ENCODE measurements at places on chromosomes 4 and X.
A peak's percentile ranks its signal among the peaks of the same experiment; 100 is the strongest.

- no peak for DNase-seq
Observed at GRCh38 chrX:100990139-100990538, 20.6 kb downstream of the ARL13A start.

DNA sequence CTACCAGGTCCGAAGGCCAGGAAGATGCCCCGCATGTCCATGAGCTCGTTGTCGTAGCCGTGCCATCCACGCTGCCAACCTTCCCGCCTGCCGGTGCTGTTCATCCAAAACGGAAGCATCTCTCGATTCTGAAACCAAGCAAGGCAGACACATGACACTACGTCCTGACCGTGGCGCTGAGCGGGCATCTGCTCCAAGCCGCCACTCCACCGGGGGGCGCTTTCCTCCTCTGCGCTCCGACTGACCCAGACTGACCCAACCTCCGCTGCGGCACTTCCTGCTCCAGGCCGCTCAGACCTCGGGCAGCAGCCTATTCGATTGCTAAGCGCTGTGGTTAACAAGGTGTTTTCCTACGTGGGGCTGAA is 120.5 kb downstream of the ENPP6 start:
- DNase-seq, result no peak

DNA sequence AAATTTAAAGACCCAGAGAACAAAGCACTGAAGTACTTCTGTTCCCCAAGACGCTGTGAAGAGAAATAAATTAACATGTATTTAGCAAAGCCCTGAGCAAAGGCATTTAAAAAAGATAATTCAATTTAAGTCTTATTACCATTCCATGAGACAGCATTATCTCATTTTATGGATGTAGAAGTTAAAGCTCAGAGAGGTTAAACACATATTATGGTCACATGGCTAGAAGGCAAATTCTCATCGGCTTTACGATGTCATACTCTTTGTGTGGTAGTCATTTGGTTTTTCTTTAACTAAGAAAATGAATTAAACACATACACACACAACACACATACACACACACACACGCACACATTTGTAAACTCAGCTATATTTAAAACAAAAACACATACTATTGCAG is 262.7 kb downstream of the HS3ST1 start:
- no peak for DNase-seq

DNA sequence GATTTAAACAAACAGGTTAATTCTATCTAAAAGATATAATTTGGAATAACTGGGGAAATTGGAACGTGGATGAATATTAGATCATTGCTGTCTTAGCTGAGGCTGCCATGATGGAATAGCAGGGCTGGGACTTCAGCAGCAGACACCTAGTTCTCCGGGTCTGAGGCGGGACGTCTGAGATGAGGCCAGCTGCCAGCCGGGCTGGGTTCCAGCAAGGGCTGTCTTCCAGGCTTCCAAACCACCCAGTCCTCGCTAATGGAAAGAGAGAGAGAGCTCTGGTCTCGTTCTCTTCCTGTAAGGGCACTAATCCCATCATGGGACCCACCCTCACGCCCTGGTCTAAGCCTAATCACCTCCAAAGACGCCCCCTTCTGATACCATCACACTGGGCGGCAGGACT is 85.7 kb downstream of the ADRA2C start:
- DNase-seq, result no peak

GRCh38 chrX:16671005-16671404 is 21.0 kb downstream of the S100G start:
- DNase-seq, result peak; percentile 43

- DNase-seq, result no peak
Observed at GRCh38 chr4:12827966-12828365, 656.2 kb downstream of the RAB28 start.

DNA sequence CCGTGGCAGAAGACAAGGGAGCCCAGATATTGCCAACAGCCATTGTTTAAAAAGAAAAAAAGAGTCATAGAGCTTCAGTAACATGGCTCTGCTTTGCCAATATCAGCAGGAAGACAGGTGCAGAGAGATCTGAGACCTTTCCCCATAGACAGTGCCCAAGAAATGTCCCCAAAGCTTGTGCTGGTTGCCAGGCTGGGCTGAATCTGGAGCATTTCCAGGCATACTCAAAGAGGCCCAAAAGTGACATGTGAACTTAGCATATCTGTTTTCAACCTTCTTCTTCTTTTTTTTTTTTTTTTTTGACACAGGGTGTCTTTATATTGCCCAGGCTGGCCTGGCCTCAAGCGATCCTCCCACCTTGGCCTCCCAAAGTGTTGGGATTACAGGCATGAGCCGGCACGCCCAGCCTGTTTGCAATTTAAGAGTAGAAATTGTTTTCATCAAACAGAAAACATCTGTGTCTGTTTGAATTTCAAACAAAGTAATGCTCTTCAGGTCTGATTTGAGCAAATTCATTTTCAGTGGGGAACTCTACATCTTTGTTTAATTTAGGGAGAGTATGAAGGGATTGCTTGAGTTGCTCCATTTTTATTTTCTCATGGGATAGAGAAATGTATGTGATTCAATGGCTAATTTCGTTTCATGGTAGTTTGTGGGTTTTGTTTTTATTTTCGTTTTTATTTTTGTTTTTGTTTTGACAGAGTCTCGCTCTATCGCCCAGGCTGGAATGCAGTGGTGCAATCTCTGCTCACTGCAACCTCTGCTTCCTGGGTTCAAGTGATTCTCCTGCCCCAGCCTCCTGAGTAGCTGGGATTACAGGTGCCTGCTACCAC is 56.6 kb upstream of the RBM47 start:
- no peak for DNase-seq

DNA sequence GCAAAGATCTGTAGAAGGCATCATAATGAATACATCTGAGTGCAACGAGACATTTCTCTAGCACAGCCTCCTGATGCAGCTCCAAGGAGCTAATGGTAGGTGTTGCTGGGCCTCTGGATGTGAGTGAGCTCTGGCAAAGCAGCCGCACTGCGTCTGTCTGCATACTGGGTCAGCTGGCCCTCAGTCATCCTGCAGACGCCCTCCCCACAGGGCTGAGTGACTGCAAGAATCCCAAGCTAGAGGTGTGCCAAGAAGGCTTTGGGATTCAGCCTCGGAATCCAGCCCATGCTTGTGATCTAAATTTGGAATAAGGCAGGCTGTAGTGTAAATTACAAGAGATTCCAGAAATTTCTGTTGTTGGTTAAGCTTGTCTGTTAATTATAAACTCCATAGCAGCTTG is 18.5 kb downstream of the HERC3 start:
- DNase-seq, result no peak

DNA sequence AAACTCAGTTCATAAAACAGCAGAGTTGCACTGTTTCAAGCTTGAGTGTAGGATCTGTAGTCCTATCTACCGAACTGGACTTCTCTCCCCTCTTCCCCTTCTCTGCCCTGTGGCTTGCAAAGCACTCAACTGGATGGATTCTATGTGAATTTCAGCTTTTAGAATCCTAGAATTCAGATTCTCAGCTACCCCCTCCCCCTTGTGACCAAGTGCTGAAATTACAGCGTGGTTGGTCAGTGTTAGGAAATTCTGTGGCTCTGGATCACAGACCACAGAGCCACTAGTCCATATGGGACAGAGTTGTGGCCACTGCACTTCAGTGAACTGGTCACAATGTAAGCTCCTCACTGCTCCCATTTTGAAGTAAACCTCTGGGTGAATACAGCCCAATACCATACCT is 64.6 kb upstream of the TRPC5 start:
- no peak for DNase-seq

DNA sequence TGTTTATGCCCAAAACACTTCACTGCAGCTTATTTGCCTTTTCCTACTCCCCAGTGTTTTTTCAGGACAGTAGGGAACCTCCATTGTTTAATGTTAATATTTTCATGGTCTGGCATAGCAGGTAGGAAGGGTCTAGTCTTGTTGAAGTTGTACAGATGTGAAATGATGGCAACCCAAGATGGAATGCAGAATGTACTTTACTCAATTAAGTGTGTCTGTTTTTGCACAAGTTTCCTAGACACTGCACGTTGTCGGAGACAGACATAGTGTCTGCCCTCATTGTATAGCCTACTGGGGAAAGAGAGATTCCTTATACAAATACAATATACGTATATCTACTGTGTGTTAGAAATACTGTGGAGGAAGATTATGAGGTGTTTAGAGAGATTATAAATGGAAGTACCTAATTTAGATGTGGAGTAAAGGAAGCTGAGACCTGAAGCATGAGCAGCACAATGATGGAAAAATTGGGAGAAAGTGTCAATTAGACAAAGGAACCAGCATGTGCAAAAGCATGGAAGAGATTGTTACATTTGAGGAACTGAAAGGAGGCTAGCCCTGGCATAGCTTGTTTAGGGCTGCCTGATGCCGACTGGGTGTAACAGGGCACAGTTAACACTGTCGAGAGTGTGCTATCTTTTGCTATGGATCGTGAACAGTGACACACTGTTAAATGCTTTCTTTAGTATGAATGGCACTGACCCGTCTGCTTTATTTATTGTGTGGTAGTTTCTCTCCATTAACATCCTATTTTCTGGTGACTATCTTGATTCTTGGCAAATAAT is 18.4 kb downstream of the CPEB2 start:
- no peak for DNase-seq

DNA sequence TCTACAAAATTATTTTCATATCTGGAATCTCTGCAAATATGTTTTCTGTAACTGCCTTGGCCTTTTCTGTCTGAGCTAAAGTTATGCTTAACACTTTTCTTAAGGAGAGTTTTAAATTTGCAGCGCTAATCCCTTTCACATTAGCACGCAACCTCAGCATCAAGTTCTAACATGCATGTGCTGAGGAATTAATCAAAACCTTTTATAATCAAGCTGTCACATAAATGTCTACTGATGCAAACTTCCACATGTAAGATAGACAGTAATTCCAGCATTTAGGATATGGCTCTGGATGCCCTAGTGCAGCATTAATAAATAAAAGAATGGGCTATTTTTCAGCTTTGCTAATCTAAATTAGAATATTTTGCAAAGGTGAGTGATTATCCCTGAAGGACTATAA is 17.5 kb upstream of the NEIL3 start:
- no peak for DNase-seq

- DNase-seq, result no peak
Observed at GRCh38 chr4:159127745-159128518, 25.1 kb downstream of the RAPGEF2 start.

GRCh38 chr4:53840643-53841042 is 223.8 kb downstream of the CHIC2 start:
- no peak for DNase-seq

GRCh38 chr4:7252510-7253340 is 60.4 kb downstream of the SORCS2 start:
- no peak for DNase-seq

GRCh38 chr4:159280442-159281172 is 177.7 kb downstream of the RAPGEF2 start:
- DNase-seq, result no peak

DNA sequence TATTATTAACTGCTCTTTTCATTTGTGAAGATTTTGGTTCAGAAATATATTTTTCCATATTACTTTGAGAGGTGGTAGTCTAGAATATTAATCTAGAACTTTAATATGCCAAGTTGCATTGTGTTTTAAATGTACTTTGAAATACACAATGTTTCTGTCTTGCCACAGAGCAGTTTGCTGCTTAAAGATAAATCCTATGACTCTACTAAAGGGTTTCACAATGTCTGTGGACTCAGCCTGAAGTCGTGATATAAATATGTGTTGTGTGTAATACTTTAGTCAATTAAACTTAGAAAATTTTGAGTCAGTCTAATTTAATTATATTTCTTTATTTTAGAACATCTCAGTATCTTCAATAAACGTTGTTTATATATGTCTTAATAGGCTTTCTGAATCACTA is 1771.7 kb upstream of the PCDH7 start:
- DNase-seq, result no peak

- DNase-seq, result no peak
Observed at GRCh38 chr4:176746846-176747245, 45.9 kb downstream of the VEGFC start.

DNA sequence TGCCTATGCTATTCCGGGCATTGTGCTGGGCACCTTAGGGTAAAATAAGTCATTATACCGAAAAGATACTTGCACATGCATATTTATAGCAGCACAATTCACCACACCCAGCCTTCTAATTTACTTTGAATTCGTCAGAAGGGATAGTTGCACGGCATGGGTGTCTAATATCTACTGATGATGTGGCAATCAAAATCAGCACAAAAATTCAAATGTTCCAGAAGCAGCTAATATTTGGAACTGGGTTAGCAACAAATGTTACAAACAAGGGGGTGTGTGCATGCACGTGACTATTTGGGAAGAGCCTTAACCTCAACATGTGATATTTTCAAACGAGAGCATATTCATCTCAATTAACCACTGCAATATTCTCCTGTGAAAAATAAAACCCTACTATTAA is 79.7 kb upstream of the PRSS48 start:
- no peak for DNase-seq

DNA sequence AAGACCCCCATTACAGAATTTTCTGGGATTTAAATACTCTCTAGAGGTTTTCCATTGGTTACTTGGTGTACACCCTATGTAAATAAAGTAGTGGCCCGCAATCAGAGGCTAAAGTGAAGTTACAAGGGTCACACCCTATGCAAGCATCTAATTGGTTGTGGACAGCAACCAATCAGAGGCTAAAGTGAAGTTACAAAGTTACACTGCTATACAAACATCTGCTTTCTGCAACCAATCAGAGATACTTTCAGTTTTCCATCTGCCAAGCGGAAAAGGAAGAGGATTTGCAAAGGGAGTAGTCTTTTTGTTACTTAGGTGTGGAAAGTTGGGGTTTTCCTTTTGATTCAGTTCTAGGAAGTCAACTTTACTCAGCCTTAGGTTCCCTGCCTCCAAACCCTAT is 2.0 kb upstream of the ATRX start:
- peak; percentile 21 for DNase-seq

DNA sequence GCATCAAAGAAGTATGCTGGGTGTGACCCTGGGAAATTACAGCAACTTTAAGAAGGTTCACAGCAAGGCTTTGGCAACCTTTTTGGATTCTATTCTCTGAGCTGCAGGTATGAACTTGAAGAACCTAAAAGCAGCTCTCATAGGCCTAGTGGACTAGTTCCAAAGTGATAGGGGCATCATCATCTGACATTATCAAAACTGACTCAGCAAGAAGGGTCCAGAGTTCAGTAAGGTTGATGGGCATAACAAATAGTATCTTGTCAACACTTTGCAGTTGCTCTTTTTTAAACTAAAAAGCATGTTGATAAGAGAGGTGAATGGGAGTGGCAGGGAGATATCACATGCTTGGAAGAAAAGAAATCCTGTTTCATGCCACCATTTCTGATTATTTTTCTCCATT is 249.3 kb downstream of the ZNF674 start:
- DNase-seq, result no peak

- DNase-seq, result no peak
Observed at GRCh38 chr4:55010550-55010949, 114.8 kb downstream of the KDR start.

- no peak for DNase-seq
Observed at GRCh38 chrX:40402831-40403533, 177.8 kb upstream of the ATP6AP2 start.

DNA sequence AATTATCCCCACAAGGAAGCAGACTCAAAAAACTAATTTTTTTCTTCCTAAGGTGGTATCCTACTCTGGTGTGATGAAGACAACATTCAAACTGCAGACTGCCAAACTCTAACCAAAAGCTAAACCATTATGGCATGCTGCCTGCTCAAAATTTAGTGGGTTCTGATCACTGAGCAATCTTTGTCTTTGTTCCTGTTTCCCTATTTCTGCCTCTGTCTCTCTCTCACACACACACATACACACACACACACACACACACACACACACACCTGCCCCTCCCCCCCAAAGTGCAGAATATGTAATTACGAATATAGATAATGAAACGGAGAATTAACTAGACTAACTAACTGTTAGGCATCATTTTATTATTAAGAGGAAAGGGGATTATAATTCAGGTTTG is 1278.6 kb downstream of the PCDH7 start:
- no peak for DNase-seq

GRCh38 chrX:13369256-13370030 is 49.6 kb upstream of the ATXN3L start:
- no peak for DNase-seq

Measured in CD4-positive, alpha-beta T cell treated with Interleukin-4 for 1 hour (primary cell).